ENCODE measurements at places on chromosomes 16 and 17.

- DNase-seq, result no peak
Observed at GRCh38 chr16:27995378-27995777, 68.1 kb downstream of the GSG1L start.

GRCh38 chr16:12113523-12114345 lies 137.2 kb downstream of the SNX29 start:
- no peak for DNase-seq

DNA sequence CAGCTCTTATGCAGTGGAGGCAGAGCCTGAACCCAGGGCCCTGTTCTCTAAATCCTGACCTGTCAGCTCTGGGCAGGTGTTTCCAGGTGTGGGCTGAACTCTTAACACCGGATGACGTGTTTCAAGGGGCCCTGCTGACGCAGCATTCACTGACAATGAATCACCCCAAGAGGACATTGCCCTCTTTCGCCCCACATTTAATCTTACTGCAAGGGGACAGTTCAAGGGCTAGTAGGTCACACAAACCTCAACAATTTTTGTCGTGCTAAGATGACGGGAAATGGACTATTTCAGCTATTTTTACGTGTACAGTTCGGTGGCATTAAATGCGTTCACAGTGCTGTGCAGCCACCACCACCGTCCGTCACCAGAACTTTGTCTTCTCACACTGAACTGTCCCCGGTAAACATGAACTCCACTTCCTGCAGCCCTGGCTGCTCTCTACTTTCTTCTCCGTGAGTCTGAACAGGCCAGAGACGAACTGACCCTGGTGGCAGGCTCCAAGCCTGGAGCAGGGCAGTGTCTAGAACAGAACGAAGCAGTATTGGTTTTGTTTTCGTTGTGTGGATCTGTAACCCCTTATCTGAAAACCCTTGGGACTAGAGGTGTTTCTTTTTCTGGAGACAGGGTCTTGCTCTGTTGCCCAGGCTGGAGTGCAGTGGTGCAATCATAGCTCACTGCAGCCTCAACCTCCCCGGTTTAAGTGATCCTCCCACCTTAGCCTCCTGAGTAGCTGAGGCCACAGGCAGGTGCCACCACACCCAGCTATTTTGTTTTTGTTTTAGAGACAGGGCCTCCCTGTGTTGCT lies 88.4 kb upstream of the CIBAR2 start:
- no peak for DNase-seq

DNA sequence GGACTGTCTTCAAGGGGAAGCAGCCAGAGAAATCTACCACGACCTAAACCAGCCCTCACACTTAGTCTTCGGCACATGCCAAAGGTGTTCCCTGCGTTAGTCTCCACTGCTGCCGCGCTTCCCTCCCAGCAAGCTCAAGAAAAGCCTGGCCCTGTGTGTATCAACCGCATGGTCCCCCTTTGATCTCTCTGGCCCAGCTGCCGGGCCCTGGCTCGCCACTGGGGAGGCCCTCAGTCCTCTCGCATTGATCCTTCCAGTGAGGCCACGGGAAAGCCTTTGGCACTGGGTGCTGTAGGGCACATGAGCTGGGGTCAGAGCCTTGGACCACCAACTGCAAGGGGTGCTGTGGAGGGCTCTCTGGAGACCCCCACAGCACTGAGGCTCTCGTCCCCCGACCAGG lies 29.6 kb upstream of the KLHDC4 start:
- DNase-seq, result no peak

GRCh38 chr16:89909777-89910716 lies 8.6 kb upstream of the MC1R start:
- DNase-seq, result peak; percentile 93

DNA sequence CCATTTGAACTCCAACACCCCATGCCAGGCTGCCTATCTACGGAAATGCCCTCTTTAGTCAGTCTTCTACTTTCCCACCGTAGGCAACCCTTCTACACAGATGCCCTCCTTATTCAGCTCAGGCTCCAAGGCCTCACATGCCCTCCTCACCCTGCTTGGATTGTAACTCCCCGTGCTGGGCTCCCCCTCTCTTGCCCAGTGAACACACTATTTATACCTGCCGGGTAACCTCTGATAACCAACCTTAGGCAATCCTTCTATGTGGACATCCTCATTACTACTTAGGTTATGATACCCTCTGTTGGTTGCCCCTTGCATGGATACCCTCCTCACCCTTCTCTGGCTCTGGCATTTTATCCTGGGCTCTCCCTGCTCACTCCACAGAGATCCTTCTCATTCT lies 50.3 kb downstream of the NFAT5 start:
- no peak for DNase-seq

DNA sequence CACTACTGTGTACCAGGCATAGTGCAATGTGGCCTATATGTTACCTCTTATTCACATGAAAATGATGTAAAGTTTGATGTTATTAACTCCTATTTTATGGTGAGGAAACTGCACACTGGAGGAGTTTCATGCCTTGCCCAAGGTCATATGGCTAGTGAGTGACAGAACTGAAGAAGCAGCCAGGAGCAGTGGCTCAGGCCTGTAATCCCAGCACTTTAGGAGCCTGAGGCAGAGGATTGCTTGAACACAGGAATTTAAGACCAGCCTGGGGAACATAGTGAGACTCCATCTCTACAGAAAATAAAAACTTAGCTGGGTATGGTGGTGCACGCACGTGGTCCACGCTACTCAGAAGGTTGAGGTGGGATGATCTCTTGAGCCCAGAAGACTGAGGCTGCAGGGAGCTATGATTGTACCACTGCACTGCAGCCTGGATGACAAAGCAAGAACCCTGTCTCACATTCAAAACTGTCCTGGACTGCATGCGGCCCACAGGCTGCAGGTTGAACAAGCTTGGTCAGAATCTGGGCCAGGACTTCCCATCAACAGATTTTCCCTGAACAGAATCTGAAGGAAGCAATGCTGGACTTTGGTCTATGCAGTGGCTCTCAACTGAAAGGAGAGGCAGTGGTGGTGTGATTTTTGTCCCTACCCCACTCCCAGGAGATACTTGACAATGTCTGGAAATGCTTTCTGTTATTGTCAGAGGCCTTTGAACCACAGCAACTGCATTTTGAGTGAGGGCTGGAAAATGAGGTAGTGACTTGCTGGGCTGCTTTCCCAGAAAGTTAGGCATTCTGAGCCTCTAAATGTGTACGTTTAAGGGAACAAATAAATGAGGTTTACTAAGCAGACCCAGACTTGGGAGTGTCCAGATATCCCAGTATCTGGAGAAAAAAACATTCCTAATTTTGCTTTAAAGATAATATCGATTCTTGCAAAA lies 479.5 kb downstream of the TMEM114 start:
- DNase-seq, result no peak

DNA sequence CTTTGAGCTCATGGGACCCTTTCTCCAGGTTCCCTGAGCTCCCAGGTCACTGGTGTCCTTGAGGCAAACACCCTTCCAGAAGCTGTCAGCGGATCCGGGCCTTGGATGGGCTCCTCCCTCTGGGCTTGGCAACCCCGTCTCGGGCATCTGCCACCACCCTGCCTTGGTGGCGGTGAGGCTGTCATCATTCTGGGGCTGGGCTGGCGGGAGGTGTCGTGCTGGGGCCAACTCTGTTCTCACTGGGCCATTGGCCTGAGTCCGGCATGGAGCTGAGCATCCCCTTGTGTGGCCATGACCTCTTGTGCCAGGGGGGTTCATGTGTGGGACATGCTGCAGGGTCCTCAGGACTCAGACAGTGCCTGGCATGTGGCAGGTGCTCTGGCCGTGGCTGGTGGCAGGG lies 197.6 kb downstream of the LAT start:
- no peak for DNase-seq

DNA sequence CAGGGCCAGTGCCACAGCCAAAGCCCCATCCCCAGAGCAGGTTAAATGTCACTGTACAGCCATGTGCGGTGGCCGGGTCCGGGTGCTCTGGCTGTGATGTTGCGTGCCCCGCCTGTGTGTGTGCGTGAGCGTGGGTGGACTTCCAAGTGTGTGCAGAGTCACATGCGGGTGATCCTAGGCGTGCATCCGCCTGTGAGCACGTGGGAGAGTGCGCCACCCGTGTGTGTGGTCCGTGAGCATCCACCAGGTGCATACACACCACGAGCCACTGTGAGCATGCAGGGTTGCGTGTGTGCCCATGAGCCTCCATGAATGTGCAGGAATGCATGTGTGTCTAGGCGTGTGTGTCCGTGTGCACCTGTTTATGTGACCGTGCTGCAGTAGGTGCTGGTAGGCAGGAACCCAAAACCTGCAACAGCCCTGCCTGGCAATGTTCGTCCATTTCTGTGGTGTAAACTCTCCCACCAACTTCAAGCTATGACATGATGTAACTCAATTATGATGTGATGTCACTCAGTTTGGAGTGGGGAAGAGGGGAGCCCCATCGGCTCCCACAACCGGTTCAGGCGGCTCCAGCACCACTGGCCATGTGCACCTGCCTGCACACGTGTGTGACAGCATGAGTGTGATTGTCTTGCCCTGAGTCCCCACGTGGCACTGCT lies 37.6 kb upstream of the ACSF3 start:
- no peak for DNase-seq

GRCh38 chr17:31499771-31500554 lies 108.5 kb downstream of the RAB11FIP4 start:
- DNase-seq, result no peak

DNA sequence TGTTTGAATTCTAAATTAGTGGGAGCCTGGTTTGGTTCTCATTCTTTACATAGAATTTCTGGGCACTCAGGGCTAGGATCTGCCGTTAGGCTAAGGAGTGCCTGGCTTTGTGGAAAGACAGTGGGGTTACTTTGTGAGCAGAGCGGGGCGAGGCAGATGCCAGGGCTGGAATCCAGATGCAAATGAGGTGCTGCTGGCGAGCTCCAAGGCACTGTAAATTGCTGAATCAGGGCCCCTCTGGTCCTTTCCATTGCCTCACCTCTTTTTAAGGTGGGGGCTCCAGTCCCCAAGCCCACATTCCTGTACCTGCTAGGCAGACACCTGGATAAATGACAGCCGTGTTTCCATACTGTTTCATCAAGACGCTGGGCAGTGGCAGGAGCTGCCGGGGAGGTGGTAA lies 33.8 kb downstream of the PIPOX start:
- no peak for DNase-seq

DNA sequence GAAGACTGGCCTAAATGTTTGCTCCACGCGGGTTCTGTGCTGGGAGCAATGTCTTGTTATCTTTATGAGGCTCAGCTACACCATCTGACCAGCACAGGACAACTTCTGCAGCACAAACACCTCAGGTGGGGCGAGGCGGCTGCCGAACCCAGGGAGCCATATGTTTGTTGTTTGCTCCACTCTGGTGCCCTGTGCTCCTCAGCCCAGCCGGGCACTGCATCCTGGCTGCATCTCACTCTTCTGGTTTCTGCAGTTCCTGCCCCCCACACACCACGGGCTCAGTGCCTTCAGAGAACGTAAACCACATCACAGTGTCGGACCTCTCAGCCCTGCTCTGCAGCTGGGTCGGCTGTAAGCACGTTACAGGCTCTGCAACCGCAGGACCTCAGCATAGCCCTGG lies 32.4 kb downstream of the MXRA7 start:
- DNase-seq, result no peak
